Type B pancreatic cell (in vitro differentiated cells): ENCODE measurements at places on chromosomes 4 and X. TPM values are rescaled to one million over a fixed set of nuclear protein-coding genes. Genes with fewer than 3 reads are reported as not detected.

DNA sequence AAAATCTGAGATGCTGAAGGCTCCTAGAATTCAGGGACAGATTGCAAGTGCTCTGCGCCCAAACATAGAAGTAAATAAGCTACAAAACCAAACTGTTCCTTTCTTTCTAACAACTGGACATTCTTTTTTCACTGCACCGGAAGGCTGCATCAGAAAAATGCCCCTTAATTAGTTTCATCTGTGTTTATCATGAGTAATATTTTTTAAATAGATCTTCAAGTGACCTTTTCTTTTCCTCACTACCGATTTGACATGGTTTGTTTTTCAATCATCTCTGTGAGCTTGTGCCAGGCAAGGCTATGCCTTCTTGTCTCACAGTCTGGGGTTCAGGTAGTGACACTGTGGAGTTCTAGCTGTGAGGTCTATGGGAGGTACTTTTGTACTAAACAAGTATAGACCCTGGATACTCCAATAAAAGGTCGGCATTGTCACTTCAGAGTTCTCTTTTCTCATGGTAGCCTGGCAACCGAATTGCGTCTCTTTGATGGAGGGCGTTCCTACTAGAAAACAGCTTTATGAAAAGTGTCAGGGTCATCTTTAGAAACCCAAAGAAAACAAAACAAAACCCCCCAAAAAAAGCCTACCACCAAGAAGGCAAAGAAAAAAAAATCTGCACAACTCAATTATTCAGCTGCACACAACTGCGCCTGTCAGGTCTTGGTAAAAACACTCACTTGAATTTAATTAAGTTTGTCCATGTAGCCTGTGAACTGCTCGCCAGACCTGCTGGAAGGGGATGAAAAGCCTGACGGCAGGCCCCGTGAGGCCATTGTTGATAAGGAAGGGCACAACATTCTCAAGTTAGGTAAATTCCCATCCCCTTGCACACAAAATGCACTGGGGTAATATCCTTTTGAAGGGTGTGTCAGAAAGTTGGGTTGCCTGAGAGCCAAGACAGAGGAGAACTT is 22.8 kb upstream of the ADAMTS3 start:
- peaks cover 10% of the 10 kb centered on the region for H3K4me1 ChIP-seq
- no peak overlapping the region for H3K4me3 ChIP-seq
- DNase-seq: no peak
- no peaks in the 10 kb centered on the region for H3K36me3 ChIP-seq
- no peak overlapping the region for H3K27ac ChIP-seq

GRCh38 chr4:86497980-86498862 is 95.9 kb upstream of the PTPN13 start:
- peak overlapping the region; percentile 30 for H3K27ac ChIP-seq
- DNase-seq: no peak
- peaks cover 14% of the 10 kb centered on the region for H3K4me1 ChIP-seq
- H3K36me3 ChIP-seq: no peaks in the 10 kb centered on the region
- H3K27me3 ChIP-seq: no peaks in the 10 kb centered on the region

- H3K36me3 ChIP-seq: no peaks in the 10 kb centered on the region
- no peaks in the 10 kb centered on the region for H3K4me1 ChIP-seq
- H3K27ac ChIP-seq: no peak overlapping the region
- peaks cover 45% of the 10 kb centered on the region for H3K27me3 ChIP-seq
- DNase-seq: no peak
- no peak overlapping the region for H3K4me3 ChIP-seq
These were observed 23.5 kb upstream of the PDE6B start for GRCh38 chr4:601612-602558.

GRCh38 chr4:6753103-6753560 is 29.4 kb upstream of the KIAA0232 start:
- H3K27ac ChIP-seq: no peak overlapping the region
- H3K4me1 ChIP-seq: peaks cover 20% of the 10 kb centered on the region
- H3K27me3 ChIP-seq: no peaks in the 10 kb centered on the region
- H3K36me3 ChIP-seq: no peaks in the 10 kb centered on the region

DNA sequence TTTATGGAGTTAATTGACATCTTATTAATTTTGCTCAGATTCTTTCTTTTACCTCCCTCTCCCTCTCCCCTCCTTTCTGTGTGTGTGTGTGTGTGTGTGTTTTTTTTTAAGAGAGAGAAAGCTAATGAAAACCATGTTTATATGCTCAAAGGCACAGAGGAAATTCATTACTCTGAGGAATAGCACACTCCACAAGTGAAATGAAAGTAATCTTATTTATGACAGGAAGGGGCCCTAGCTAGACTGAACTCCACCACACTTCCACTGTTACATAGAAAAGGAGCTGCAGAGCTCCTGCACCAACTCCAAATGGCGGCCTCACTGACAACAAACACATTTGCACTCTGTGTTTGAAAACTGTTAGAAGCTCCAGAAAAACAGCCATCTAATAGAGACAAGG is 150.6 kb downstream of the RASL11B start:
- peak overlapping the region; percentile 66 for H3K27ac ChIP-seq
- peaks cover 79% of the 10 kb centered on the region for H3K4me1 ChIP-seq
- DNase-seq: no peak
- H3K36me3 ChIP-seq: peaks cover 2% of the 10 kb centered on the region
- H3K4me3 ChIP-seq: peak overlapping the region; percentile 56

UCP1 gene
- 0.41 TPM in 1 of 2 replicates, not detected in the other for total RNA-seq

PAK3 gene
- 4.8 and 10.8 TPM in 2 replicates for total RNA-seq

DNA sequence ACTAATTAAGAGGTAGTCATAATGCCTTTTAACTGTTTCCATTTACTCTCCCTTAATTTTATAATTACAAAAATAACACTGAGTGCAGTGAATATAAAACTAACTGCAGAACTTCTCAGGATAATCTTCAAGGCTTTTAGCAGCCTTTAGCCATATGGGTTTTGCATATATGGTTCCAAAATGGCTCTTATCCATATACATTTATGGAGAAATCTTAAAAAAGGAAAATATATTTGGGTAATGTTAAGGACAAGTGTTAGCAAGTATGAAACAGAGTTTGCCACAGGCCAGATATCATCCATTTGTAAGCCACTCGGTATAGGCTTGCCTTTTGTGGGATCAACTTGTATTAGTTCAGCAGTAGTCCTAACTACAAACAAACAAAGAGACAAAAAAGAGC is 423.4 kb downstream of the PDHA2 start:
- H3K27ac ChIP-seq: no peak overlapping the region
- H3K4me3 ChIP-seq: no peak overlapping the region
- H3K4me1 ChIP-seq: peaks cover 8% of the 10 kb centered on the region
- no peaks in the 10 kb centered on the region for H3K36me3 ChIP-seq

PCYT1B gene
- total RNA-seq: 5.7 and 21.3 TPM in 2 replicates

RGN gene
- 3.5 and 16.2 TPM in 2 replicates for total RNA-seq

GRCh38 chr4:105896984-105897775 is 1.9 kb downstream of the NPNT start:
- H3K36me3 ChIP-seq: no peaks in the 10 kb centered on the region
- H3K27me3 ChIP-seq: peaks cover 89% of the 10 kb centered on the region

TKTL2 gene
- total RNA-seq: not detected in 2 replicates

DNA sequence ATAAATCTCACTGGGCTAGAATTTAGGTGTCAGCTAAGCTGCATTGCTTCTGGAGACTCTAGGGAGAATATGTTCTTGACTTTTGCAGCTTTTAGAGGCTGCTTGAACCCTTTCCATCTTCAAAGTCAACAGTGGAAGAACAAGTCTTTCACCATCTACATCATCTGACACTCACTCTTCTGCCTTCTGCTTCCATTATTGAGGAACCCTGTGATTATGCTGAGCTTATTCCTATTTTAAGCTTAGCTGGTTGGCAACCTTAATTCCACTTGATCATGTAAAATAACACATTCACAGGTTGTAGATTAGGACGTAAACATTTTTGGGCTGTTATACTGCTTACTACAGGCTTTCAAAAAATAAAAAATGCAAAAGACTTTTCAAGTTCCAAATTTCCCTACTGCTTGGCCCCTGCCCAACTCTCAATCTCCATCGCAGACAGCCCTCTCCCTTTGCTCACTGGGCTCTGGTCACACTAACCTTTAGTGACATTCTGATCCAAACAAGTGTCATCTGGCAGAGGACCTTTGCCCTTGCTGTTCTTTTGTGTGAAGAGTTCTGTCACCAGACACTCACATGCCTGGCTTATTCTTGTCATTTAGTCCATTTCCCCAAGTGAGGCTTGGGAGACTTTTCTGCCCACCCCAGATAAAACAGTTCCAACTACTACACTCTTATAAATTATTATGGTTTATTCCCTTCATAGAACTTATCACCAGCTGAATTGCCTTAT is 1056.0 kb downstream of the STIM2 start:
- no peaks in the 10 kb centered on the region for H3K36me3 ChIP-seq
- no peak overlapping the region for H3K4me3 ChIP-seq
- H3K27ac ChIP-seq: no peak overlapping the region
- H3K4me1 ChIP-seq: no peaks in the 10 kb centered on the region
- no peak for DNase-seq
- no peaks in the 10 kb centered on the region for H3K27me3 ChIP-seq

DNA sequence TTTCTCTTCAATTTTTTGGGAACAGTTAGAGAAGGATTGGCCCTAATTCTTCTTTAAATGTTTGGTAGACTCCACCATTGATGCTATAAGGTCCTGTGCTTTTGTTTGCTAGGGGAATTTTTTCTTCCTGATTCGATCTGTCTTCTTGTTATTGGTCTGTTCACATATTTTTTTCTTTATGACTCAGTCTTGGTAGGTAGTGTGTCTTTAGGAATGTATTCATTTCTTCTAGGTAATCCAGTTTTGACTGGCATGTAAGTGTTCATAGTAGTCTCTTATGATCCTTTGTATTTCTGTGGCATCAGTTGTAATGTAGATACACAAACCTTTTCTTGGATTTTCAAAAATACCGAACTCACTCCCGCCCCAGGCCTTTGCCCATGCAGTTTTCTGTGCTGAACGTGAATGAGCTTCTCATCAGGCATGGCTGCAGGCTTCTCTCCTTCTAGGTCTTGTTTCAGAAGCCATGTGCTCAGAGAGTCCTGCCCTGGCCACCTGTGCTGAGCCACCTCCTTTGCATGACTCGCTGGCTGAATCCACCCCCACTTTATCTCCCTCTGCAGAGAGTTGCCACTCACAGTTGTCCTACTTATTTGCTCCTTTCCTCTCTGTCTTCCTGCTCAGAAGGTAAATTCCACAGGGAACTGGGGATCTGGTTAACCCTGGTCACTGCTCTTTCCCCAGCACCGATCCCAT is 67.0 kb downstream of the STK32B start:
- H3K4me3 ChIP-seq: no peak overlapping the region
- peaks cover 6% of the 10 kb centered on the region for H3K27me3 ChIP-seq
- no peak overlapping the region for H3K27ac ChIP-seq

DMD gene
- 17.7 and 57.1 TPM in 2 replicates for total RNA-seq
